ENCODE measurements at places on chromosomes 16 and 17.

DNA sequence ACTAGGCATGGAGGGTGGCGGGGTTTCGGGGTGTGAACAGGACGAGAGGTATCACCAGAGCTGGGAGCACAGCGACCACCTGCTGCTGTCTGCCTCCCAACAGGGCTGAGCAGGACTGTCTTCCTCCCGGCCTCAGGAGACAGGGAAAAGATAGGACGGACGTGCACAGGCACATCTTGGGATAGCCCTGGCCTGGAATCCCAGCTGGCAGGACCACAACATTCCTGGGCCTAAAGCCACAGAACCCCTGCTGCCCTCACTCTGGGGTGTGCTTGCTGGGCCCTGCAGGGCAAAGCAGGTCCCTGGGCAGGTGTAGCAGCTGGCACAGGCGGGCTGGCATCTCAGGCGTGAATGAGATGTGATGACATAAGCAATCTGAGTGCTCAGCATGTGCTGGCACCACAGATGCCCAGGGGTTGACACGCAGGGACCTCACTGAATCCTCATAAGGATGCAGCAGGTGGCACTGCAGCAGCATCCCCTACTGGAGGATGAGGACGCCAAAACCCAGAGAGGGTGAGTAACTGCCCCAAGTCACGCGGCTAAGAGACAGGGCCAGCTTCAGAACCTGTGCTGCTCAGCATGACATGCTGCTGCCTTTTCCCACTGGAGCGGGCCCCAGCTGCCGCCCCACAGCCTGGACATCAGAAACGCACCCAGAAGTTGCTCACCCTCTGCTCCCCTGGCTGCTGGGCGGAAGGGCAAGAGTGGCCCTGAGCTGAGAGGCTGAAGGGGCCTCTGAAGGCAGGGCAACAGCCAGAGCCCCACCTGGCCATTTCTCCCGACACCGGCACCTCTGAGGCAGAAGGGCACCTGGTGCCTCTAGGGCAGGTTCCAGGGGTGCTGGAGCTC, 7.1 kb downstream of the CORO7 start:
- DNase-seq = no peak

DNA sequence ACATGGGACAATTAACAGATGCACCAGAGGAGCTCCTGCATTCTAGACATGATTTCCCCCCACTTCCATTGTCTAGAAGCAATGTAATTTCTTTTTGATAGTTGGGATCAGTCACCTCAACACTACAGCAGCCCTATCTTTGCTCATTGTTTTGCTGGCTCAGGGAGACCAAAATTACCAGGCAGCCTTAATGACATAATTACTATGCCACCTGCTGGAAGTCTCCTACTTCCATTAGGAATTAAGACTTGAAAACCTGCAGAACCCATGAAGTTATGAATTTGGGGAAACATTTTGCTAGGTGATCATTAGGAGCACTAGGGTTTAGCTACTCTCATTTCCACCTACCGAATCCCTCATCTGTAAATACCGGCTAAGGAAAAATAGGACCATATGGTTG, 312.0 kb upstream of the CA10 start:
- DNase-seq = no peak

DNA sequence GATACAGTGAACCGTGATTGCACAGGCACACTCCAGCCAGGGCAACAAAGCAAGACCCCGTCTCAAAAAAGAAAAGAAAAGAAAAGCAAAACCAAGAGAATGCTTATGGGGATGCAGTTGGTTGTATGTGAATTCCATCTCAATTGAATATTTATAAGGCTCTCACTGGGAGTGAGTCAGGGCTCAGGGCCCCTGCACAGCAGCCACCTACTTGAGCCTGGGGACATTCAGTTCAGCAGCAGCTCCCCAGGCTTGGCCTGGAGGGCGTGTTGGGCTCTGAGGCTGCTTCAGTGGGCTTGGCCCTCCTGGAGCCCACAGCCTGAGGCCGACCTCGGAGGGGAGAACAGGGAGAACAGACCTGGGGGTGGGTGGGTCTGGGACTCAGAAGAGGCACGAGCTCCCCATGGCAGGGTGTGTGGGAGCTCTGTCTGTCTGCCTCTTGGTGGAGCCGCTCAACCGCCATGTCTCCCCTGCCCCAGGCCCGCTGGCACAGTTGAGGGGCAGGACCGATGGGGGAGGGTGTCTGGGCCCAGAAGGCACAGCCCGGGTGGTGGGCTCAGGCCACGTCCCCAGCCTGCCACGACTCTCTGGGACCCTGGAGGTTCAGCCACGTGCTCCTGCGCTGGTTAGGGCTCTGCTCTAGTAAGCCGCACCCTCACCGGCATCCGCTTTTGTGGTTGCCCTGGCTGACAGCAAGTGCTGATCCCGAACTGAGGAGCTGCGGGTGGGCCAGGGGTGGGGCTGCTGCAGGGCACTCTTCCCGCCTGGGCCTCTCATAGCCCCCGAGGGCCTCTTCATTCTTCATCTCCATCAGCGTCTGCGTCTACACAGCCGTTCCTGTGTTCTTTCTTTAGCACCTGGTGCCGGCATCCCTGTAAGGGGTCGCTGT, 24.8 kb downstream of the ZFPM1 start:
- peak; percentile 25 for DNase-seq

DNA sequence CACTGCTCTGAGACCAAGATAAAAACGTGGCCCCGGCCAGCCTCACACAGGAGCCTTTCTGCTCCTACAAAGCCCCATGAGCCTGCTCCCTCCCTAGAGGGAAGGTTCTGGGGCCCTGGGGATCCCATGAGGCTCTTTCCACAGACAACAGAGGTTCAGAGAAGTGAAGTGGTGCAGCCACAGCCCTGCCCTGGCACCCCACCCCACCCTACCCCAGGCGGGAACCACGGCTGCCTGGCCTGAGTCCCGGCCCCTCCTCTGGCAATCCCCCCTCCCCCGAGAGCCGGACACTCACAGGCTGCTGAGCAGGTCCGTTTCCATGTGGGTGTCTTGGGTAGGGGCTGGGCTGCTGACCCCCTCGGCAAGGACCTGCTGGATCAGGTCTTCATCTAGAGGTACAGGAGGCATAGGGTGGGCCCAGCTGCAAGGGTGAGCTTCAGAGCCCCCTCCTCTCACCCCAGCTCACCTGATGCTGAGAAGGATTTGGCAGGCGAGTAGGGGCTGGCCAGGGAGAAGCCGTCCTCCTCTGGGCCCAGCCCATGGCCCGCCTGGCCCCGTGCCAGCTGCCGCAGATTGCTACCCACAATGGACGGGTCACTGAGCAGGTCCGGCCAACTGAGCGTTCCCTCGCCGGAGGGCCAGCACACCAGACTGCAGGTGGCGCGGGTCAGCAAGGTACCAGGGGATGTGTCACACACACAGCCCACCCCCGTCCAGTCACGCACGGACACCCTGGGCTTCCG, 38.7 kb downstream of the PKD1 start:
- DNase-seq = no peak

DNA sequence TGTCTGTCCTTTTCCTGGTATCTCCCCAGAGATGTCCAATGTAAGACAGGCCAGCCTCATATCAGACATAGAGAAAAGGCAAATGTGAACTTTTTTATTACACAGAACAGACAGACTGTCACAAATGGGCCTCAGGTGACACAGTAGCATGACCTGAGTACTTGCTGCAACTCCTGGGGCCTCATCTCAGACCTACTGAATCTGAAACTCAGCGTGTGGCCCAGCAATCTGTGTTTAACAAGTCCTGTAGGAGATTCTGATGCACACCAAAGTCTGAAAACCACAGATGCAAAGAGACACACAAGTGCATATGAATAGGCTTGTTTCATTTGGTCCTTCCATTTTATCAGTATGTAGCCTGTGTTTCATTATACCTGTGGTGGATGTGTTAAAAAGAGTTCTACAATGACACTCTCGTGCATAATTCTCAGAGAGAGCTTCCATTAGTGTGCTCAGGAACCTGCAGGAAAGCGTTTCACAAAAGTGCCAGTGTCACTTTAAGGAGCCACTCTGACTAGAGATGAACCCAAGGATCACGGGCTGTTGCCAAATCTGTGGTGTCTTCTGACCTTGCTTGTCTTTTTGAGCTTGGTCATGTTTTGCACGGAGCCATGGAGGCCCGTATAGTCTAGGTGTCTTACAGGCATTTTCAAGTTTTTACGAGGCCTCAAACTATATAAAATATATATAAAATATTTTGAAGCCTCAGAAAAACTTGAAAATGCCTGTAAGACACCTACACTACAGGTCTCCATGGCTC, 33.8 kb upstream of the NF1 start:
- no peak for DNase-seq

- no peak for DNase-seq
Measured at GRCh38 chr17:65430209-65430833, 131.1 kb downstream of the AXIN2 start.

- peak; percentile 98 for DNase-seq
Measured at GRCh38 chr16:70800781-70801480, at the start of gene VAC14. VAC14 (minus strand) TSS chr16:70801158; CDS start chr16:70800900, 258 bp downstream.

- DNase-seq = peak; percentile 18
Measured at GRCh38 chr17:5526821-5527598, 40.6 kb downstream of the MIS12 start.

GRCh38 chr16:14198572-14198971, 127.5 kb downstream of the MRTFB start:
- DNase-seq = no peak

- DNase-seq = no peak
Measured at GRCh38 chr16:67399749-67400704, 6.7 kb upstream of the TPPP3 start.

GRCh38 chr16:10862438-10862837, 14.6 kb upstream of the CIITA start:
- no peak for DNase-seq

DNA sequence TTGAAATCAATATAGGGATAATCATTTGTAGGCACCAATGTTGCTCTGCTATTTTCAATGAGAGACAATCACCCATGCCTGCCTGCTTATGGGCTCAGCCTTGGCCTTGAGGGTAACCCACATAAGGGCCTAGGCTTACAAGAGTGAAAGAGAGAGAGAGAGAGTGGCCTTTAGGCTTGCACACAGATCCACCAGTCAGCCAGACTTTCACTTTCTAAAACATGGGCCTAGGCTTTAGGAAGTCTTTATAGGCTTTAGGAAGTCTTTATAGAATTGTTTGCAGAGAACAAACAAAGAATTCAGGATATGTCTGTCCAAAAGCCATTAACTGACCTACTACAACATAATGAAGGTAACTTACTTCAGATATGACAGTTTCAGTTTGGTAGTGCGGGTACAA, 3.4 kb downstream of the ABCA9 start:
- DNase-seq = no peak

DNA sequence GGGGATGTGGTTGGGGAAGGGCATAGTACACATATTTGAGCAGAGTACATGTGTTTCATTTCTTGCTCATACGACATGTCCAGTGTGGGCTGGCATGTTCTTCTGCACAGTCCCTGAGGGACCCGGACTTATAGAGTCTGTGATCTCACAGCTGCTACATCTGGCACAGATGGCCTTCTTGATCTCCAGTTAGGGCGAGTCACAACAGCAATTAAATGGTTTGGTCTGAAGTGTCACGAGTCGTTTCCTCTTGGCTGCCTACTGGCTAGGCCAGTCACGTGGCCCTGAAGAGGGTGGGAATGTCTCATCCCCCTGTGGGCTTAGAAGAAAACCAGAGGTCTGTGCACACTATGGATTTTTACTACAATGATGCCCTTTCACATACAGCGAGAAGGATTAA, 443.6 kb downstream of the WWOX start:
- no peak for DNase-seq

DNA sequence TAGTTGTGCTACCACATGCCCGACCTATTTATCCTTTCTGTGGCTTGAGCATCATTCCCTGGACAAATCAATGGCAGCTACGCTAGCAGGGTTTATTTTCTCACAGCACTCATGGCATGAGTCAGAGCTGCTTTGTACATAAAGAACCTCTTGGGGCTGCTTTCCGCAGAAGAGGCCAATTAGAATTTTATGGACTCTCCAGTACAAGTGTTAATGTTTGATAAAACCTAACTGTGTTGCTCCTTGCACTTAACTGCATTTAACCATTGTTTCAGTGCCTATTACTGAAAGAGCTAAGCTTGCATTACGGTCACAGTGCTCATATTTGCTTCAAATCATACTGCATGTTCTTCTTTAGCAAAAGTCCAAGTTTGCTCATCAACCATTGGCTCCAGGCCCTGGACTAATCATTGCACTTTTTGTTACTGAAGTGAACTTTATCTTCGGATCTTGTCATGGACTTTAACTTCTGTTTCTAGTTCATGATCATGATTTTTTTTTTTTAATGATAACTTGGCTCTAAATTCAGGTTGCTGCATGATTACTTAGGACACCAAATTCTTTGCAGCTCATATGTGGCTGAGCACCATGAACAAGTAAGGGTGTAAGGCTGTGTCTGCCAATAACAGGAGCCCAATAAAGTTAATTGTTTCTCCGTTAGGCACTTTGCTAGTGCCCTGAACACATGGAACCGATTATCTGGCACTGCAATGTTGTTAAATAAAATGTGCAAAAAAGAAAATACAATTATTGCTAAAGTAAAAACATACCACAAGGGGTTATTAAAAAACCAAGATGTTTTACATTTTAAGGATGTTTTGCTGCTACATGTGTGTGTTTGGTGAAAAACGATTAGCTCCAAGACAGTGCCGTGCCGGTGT, 492.2 kb downstream of the KCNJ2 start:
- DNase-seq = no peak

GRCh38 chr17:47907932-47908562, 12.0 kb downstream of the SP2 start:
- DNase-seq = no peak

GRCh38 chr17:65712383-65713267, 151.2 kb upstream of the AXIN2 start:
- DNase-seq = no peak

DNA sequence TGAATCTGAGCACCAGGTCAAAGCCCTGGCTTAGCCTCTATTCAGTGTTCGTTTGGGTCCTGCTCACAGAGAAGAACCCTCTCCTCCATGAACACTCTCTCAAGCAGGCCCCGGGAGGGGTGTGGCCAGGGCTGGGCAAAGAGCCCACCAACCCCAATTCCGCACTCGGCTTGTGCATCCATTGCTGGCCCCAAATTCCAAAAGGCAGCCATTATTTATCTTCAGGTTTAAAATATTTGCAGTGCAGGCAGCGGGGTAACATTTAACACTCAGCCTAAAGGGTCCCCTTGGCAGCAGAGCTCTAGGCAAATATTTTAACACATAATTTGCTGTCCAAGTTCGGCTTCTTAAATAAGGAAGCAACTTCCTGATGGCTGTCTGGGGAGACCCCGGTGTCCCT, 115.7 kb downstream of the ZNF423 start:
- DNase-seq = no peak

DNA sequence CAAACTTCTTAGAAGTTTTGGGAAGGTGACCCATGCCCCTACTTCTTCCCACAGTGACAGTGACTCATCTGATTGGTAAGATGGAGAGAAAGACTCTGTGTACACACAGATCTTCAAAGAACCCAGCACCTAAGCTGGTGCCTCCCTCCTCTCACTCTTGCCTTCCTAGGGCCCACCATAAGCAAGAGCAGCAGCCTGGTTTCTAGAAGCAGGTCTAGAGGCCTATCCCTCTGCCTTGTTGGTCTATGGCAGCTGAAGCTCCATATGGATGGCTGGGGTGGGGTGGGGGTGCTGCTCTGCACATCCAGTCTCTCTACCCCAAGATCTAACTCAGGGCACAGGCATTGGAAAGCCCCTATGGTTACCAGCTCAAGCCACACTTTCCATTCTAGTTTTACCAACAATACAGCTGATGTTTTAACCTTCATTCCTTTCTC, 47.5 kb downstream of the STAT3 start:
- DNase-seq = no peak
